ENCODE measurements at places on chromosomes 3 and 15.
A peak's percentile ranks its signal among the peaks of the same experiment; 100 is the strongest.

- no peaks in the 10 kb centered on the region for H3K27me3 ChIP-seq
- no peak for DNase-seq
- H3K4me3 ChIP-seq = no peak overlapping the region
- H3K36me3 ChIP-seq = no peaks in the 10 kb centered on the region
Measured at GRCh38 chr3:23592961-23593931, 212.5 kb upstream of the UBE2E1 start.

GRCh38 chr3:3316521-3316920 lies 137.0 kb upstream of the CRBN start:
- no peak overlapping the region for H3K27ac ChIP-seq
- no peaks in the 10 kb centered on the region for H3K27me3 ChIP-seq
- no peak for DNase-seq
- no peaks in the 10 kb centered on the region for H3K4me1 ChIP-seq

DNA sequence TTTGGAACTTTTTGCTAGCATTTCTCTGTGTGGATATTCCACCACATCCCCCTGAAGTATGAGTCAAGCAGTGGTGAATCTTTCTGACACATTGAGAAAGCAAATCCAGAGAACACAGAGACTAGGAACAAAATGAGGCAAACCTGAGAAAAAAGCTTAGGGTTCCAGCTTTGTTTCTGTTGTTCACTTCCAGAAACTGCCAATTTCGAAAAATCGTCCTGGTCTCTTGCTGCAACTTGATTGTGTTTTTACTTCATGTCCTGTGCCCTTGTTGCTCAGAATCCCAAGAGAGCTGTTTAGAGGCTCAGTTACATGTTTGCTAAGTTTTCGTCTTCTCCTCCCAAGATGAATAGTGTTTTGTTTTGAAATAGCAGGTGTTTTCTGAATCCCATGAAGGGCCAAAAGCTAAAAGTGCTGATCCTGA lies 13.7 kb downstream of the MAP2K1 start:
- H3K27me3 ChIP-seq = no peaks in the 10 kb centered on the region
- no peaks in the 10 kb centered on the region for H3K4me1 ChIP-seq
- H3K4me3 ChIP-seq = no peak overlapping the region
- no peak overlapping the region for H3K27ac ChIP-seq
- no peaks in the 10 kb centered on the region for H3K36me3 ChIP-seq

DNA sequence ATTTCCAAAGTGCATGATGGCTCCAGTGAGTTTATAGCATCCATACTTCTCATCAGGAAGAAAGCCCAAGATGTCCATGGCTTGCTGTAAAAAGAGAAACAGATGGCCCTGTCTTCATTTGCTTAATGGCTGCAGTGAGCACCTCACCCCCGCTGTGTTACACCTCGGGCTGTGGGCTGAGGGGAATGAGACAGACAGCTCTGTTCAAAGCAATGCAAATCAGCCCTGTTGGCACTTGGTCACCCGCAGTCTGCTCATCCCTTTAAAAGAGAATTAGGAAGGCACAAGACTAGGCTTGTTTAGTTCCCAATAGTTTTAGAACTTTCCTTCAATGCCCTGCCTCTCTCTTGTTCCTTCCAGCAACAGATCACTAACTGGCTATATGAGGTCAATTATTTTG lies 25.2 kb downstream of the MYH15 start:
- no peaks in the 10 kb centered on the region for H3K4me1 ChIP-seq
- no peak overlapping the region for H3K4me3 ChIP-seq
- no peak for DNase-seq
- H3K27me3 ChIP-seq = no peaks in the 10 kb centered on the region
- no peak overlapping the region for H3K27ac ChIP-seq

GRCh38 chr3:169054471-169054870 lies 609.0 kb downstream of the MECOM start:
- H3K27ac ChIP-seq = no peak overlapping the region
- no peak for DNase-seq
- H3K36me3 ChIP-seq = no peaks in the 10 kb centered on the region

- H3K4me1 ChIP-seq = no peaks in the 10 kb centered on the region
- H3K4me3 ChIP-seq = no peak overlapping the region
- no peaks in the 10 kb centered on the region for H3K36me3 ChIP-seq
- no peaks in the 10 kb centered on the region for H3K27me3 ChIP-seq
- no peak for DNase-seq
Measured at GRCh38 chr3:69504232-69504631, 118.3 kb upstream of the FRMD4B start.

- no peaks in the 10 kb centered on the region for H3K4me1 ChIP-seq
- no peak overlapping the region for H3K27ac ChIP-seq
- H3K27me3 ChIP-seq = no peaks in the 10 kb centered on the region
- H3K36me3 ChIP-seq = no peaks in the 10 kb centered on the region
Measured at GRCh38 chr15:95417761-95418160, 912.7 kb upstream of the NR2F2 start.

- H3K4me1 ChIP-seq = no peaks in the 10 kb centered on the region
- H3K27ac ChIP-seq = no peak overlapping the region
- DNase-seq = no peak
- H3K36me3 ChIP-seq = no peaks in the 10 kb centered on the region
Measured at GRCh38 chr3:187125319-187126031, 13.8 kb downstream of the RPL39L start.

- no peaks in the 10 kb centered on the region for H3K27me3 ChIP-seq
- no peak for DNase-seq
- no peak overlapping the region for H3K27ac ChIP-seq
Measured at GRCh38 chr15:49075881-49076280, 29.6 kb upstream of the SECISBP2L start.

DNA sequence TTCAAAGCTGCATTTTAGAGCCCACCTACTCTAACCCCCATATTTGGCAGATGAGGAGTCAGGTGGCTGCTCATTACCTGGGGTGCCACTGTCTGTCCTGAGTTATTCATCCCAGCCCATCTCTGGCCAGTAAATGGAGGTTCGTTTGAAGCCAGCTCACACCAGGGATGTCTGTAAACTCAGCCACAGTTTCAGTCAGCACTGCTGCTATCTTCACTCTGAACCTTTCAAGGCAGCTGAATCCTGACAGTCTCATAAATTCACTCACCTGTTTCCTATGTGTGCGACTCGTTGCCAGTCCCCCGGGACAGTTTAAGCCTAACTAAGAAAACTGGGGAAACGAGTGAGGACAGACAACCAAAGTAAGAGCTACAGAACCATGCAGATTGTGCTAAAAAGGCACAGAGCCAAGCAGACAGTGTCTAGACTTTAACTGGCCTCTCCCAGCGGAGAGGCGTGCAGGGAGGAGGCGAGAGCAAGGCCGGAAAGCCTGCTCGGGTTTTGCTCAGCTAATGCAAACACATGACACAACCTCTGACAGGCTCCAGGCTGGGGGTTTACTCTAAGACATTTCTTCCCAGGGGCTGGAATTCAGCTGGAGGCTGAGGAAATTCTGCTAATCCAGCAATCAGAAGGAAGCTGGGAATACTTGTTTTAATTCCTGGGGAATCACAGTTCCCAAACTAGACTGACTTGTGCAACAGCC lies 12.0 kb downstream of the FSTL1 start:
- DNase-seq = peak; percentile 68
- peaks cover 4% of the 10 kb centered on the region for H3K36me3 ChIP-seq
- H3K27ac ChIP-seq = peak overlapping the region; percentile 47
- H3K4me3 ChIP-seq = no peak overlapping the region
- no peaks in the 10 kb centered on the region for H3K27me3 ChIP-seq

DNA sequence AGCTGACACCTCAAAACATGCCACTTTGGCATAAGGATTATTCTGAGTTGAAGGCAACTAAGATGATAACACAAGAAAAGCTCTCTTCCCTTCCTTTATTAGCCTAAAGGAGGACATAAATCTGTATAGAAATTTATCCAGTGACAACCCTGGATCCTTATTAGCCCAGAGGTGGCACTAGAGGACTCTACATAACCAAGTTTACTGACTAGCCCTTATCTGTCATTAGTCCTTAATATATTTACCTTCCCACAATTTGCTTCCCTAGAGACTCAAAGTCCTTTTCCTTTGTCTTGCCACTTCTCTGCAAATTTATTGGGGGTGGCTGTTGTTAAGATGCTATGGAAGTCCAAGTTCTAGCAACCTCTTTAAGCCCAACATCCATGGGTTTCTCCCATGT lies 26.7 kb downstream of the CEP70 start:
- H3K36me3 ChIP-seq = no peaks in the 10 kb centered on the region
- no peaks in the 10 kb centered on the region for H3K4me1 ChIP-seq
- DNase-seq = peak; percentile 44
- no peaks in the 10 kb centered on the region for H3K27me3 ChIP-seq
- no peak overlapping the region for H3K27ac ChIP-seq
- H3K4me3 ChIP-seq = no peak overlapping the region

DNA sequence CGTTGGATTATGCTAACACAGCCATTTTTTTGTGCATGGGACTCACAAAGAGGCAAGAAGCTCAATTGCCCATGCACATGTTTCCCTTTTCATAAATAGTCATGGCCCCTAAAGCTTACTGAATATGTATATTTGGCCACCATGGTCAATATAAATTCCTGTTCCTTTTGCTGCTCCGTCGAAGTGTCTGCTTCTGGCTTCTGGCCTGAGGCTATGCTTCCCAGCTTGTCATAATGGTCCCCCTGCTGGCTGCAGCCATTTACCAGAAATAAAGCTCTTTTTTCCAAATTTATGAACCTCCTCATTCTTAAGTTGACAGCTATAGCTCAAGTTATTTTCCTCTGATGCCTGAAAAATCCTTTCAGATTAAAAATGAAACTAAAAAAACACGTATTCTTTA lies 602.1 kb downstream of the VGLL3 start:
- H3K27me3 ChIP-seq = no peaks in the 10 kb centered on the region
- no peak for DNase-seq
- no peaks in the 10 kb centered on the region for H3K36me3 ChIP-seq

- H3K4me1 ChIP-seq = no peaks in the 10 kb centered on the region
- no peak overlapping the region for H3K4me3 ChIP-seq
- no peaks in the 10 kb centered on the region for H3K27me3 ChIP-seq
- no peak for DNase-seq
Measured at GRCh38 chr3:15585111-15585845, 16.1 kb downstream of the HACL1 start.

- no peaks in the 10 kb centered on the region for H3K27me3 ChIP-seq
- no peak overlapping the region for H3K27ac ChIP-seq
- no peak overlapping the region for H3K4me3 ChIP-seq
- no peaks in the 10 kb centered on the region for H3K4me1 ChIP-seq
- DNase-seq = no peak
Measured at GRCh38 chr15:99361545-99362185, 110.4 kb downstream of the LRRC28 start.

DNA sequence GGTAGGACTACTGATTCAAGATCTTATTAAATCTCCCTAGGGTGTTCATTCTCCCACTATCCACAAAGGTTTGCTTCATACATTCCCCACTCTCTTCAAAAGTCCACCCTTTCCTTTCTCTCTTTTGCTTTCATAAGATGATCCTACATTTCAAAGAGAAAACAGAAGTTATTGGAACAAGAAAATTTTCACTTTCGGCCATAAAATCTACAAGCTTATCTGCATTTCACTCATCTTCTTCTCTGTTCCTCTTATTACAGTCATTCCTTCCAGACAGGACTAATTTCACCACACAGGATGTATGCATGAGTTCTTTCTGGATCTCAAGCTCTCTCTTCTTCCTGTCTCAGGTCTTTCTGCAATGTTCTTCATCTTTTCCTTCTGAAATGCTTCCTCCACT lies 238.7 kb downstream of the ISL2 start:
- no peak overlapping the region for H3K27ac ChIP-seq
- DNase-seq = no peak
- no peak overlapping the region for H3K4me3 ChIP-seq
- H3K4me1 ChIP-seq = peaks cover 13% of the 10 kb centered on the region
- no peaks in the 10 kb centered on the region for H3K36me3 ChIP-seq

GRCh38 chr3:111979434-111980038 lies 710 bp downstream of the ABHD10 start:
- no peaks in the 10 kb centered on the region for H3K27me3 ChIP-seq
- no peak for DNase-seq
- H3K4me1 ChIP-seq = no peaks in the 10 kb centered on the region
- peak overlapping the region; percentile 95 for H3K4me3 ChIP-seq
- H3K36me3 ChIP-seq = no peaks in the 10 kb centered on the region
- peak overlapping the region; percentile 83 for H3K27ac ChIP-seq

GRCh38 chr3:174219738-174220137 lies 639.4 kb upstream of the NAALADL2 start:
- H3K36me3 ChIP-seq = no peaks in the 10 kb centered on the region
- H3K4me3 ChIP-seq = no peak overlapping the region
- DNase-seq = no peak
- no peaks in the 10 kb centered on the region for H3K27me3 ChIP-seq
- no peaks in the 10 kb centered on the region for H3K4me1 ChIP-seq

DNA sequence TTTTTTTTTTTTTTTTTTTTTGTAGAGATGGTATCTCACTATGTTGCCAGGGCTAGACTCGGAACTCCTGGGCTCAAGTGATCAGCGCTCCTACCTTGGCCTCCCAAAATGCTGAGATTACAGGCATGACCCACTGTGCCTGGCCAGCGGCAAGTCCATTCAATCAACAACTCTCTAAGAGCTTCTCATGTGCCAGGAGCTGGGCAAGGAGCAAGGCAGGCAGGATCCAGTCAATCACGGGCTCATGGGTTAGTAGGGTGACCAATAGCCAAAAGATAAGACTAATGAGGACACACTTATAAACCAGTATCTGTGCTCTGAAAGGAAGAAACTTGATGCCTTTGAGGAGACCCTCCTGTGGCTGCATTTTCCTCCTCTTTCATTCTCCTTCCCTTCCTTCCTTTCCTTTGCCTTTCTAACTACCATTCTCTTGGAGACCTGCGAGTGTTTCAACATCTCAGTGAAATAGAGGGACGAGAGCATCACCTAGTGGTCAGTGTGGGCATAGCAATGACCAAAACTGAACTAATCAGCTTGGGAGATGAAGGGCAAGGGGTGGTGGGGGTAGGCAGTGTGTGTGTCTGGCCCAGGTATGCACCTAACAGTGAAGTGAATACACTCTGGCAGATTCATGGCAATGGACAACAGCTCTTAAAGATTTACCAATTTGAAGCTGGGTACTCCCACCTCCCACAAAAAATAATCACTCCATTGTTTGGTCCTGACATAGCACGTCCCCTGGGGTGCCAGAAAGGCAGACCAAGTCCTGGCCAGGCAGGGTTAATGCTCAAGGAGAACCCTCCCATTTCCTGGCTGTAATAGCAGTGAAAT lies 6.3 kb downstream of the RPP25 start:
- no peaks in the 10 kb centered on the region for H3K36me3 ChIP-seq
- peaks cover 2% of the 10 kb centered on the region for H3K27me3 ChIP-seq
- DNase-seq = peak; percentile 55
- no peak overlapping the region for H3K4me3 ChIP-seq
- H3K4me1 ChIP-seq = peaks cover 16% of the 10 kb centered on the region

GRCh38 chr3:69032142-69032541 lies 18.7 kb upstream of the EOGT start:
- peaks cover 60% of the 10 kb centered on the region for H3K36me3 ChIP-seq
- H3K27me3 ChIP-seq = no peaks in the 10 kb centered on the region
- no peak overlapping the region for H3K4me3 ChIP-seq
